ENCODE measurements at places on chromosomes 7 and 10. TPM values are rescaled to one million over a fixed set of nuclear protein-coding genes. Genes with fewer than 3 reads are reported as not detected.

INHBA gene
- total RNA-seq: 0.09 TPM

KCND2 gene
- total RNA-seq: not detected

OR2A25 gene
- not detected for total RNA-seq

FBXL13 gene
- 1.4 TPM for total RNA-seq

NPY4R2 gene
- total RNA-seq: not detected

ATG9B gene
- 25.5 TPM for total RNA-seq

RNF133 gene
- total RNA-seq: not detected

ACTL6B gene
- total RNA-seq: not detected

HYAL4 gene
- not detected for total RNA-seq

GFRA1 gene
- total RNA-seq: 0.03 TPM

SPAM1 gene
- total RNA-seq: not detected

- peak; percentile 18 for DNase-seq
Measured at GRCh38 chr7:44431091-44431608, 59.3 kb downstream of the NUDCD3 start.

DNA sequence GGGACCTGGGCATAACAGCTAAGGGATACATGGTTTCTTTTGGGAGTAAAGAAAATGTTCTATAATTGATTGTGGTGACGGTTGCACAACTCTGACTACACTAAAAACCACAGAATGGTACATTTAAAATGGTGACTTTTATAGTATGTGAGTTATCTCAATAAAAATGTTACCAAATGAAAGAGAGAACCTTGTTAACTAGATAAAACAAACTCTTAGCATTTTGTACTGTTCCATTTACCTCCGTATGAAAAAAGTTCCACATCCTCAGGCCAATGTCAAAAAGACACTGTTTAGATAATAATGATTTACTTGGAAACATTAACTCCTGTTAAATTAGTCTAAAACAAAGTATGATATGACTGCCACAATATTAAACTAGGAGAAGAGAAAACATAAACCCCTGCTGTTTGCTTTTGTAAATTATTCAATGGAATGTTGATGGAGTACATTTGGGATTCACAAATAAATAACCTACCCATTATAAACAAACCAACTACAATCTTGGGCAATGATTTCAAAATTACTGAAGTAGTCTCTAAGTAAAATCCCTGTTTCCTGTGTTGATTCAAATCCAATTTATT lies 60.7 kb downstream of the SMURF1 start:
- DNase-seq: no peak

GRCh38 chr7:30511973-30512662 lies 7.5 kb upstream of the GGCT start:
- no peak for DNase-seq

DNA sequence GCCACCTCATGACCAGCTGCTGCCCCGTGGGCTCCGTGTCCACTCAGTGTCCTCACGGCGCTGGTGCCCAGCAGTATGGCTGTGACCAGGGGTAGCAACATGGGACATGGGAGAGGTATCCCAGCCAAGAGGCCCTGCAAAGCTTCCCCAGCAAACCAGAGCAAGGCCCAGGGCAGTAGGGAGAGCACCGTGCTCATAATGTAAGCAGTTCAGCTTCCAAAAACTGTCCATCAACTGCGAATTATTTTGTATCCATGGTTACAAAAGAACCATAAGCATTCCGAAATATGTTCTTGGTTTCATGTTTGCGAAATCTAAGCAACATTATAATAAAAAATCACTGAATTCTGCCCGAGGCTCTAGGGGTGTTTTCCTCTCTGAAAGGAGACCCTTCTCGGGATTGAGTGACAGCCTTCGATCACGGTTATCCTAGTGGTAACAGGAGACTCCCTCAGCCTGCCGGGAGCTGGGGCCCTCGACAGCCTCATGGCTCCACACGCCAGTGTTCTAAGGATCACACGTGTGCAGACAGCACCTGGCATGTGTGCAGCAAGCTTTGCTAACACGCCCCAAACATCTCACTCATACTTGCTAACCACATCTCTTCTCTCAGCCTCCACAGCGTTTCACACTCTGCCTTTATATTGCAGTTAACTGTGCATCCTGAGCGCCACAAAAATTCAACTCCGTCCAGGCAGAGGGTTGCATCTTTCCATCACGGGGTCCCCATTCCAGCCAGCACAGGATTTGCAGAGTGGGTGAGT lies 117.6 kb downstream of the DIP2C start:
- DNase-seq: no peak

- no peak for DNase-seq
Measured at GRCh38 chr7:100109521-100110163, 8.2 kb downstream of the AP4M1 start.

DNA sequence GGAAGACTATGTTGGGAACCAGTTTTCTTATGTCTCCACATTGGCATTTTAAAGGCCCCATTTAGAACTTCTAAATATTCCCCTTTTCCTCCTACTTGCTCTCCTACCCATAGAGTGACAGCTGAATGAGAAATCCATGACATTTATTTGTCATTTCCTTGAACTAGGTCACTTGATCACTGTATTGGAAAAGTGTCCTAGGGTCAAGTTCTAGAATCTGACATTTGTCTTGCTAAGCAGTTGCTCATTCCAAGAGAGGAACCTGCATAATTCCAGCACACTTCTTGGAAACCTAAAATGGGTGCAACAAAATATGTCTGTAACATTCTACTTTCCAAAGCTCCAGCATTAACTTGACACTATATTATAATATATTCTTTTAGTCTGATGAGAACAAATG lies 3.6 kb upstream of the DPY19L1 start:
- no peak for DNase-seq

DNA sequence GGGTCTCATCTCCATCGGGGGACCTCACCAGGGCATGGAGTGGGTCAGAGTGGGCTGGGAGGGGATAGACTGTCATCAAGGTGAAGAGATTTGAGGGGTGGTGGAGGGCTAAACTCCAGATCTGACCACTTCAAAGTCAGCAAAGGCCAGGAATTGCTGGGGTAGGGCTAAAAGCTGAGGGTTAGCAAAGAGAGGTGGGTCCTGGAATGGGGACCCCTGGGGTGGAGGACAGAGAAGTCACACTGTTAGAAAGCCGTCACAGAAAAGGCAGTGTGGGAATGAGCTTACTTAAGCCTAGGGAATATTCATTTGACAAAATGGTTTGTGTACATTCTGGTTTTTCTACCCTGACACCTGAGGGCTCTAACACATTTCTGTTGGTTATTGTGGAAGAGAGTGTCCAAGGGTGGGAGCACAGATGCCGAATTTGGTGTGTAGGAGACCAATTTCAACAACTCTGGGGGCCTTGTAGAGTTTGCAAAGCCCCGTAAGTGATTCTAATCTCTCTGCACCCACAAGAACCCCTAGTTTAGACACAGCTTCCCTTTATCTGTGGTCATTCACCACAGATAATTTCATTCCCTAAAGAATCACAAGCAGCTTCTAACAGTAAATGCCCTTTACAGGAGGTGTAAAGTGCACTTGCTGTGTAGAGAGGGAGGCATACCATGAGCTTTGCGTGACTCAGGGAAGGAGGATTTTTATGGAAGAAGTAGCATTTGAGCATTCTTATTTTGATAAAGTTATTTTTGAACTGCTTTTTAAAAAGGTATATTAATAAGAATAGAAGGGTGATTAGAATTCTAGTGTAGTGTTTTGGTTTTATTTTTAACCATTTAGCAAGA lies 6.4 kb downstream of the FBH1 start:
- DNase-seq: no peak

DNA sequence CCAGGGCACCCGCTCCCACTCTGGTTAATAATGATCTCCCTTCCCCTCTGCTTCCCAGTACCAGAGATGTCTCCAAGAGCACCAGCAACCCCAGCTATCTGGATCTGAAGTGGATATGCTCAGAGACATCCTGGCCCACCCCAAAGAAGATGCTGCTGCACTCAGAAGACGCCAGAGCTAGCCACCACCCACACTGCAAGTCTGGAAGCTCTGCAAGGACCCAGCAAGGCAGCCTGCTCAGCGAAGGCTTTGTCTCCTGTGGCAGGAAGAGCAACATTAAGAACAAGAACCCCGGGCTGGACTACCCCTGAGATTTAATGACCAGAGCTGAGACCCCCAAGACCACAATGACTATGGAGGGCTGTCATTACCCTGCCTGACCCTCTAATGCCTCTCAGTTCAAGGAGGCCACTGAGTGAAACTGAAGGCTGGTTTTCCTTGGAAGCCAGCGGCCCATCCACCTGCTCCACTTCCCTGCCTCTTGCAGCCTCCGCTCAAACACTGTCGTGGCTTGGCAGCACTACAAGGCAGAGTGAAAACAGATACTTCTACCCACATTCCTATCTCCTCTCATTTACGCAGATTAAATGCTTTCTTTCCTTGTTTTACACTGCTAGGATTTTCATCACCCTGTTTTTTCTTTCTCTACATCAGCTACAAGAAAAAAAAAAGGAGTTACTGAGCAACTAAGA lies 202.2 kb downstream of the SNX10 start:
- no peak for DNase-seq

DNA sequence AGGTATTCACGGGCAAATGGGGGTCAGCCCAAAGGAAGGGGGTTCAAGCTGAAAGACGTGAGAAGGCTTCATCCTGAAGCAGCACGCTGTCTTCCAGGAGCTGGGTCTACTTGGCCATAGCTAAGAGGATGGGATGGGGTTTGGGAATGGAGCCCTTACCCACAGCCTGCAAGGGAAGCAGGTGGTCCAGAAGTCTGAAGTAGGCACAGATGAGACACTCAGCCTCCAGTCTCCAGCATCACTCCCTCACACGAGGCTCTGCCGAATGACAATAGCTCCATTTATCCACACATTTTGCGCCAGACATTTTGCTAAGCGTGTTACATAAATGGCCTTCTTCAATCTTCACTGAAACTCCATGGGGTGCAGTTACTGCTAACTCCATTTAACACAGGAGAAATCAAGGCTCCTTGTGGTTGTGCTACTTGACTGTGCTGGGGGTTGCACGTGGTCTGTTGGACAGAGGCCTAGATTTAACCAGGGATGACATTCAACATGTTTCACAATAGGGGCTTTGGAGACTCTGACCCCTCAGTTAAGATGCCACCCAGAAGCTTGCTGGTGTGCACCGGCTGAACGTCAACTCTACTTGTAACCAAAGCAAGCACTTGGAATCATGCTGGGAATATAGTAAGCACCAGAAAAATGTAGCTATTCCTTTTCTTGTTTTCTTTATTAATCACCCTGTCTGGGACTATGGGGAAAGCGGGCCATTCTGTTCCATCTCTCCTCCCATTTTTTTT lies 85.3 kb downstream of the FAM241B start:
- DNase-seq: no peak

DNA sequence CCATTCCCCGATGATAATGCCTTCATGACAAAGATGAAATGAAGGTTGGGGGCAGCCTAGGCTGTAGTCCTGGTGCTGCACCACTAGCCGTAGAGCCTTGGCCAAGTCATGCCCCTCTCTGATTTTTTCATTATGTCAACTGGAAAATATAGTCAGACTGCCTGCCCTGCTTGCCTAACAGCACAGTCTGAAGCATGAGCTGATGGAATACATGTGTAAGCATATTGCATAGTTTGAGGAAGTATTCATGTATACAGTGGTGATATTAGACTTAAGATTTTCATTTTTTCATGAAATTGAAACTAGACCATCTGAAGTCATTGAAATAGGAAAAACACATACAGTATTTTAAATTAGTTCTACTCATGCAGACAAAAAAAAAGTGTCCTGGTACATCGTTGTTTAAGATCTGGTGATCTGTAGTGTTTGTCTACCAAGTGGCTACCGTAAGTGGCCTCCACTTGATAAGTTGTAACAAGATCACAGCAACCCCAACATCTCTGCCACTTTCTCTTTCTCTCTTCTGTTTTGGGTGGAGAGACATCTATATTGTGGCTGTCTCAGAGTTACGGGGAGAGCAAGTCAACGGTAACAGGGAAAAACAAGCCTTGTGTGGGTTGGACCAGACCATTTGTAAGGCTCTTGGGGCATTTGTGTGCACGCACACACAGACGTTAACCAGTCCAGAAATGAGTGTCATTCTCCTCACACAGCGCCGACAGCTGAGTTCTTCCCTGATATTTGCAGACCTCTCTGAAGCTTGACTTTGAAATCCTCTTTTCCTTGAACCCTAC lies 716.6 kb upstream of the GALNT17 start:
- DNase-seq: no peak

GRCh38 chr10:104308439-104308903 lies 29.8 kb downstream of the ITPRIP start:
- no peak for DNase-seq

GRCh38 chr7:134854816-134855215 lies 75.4 kb downstream of the CALD1 start:
- DNase-seq: no peak

GRCh38 chr10:111871458-111871857 lies 312.1 kb downstream of the GPAM start:
- no peak for DNase-seq

- DNase-seq: no peak
Measured at GRCh38 chr7:112481833-112482670, 1.3 kb downstream of the LSMEM1 start.

DNA sequence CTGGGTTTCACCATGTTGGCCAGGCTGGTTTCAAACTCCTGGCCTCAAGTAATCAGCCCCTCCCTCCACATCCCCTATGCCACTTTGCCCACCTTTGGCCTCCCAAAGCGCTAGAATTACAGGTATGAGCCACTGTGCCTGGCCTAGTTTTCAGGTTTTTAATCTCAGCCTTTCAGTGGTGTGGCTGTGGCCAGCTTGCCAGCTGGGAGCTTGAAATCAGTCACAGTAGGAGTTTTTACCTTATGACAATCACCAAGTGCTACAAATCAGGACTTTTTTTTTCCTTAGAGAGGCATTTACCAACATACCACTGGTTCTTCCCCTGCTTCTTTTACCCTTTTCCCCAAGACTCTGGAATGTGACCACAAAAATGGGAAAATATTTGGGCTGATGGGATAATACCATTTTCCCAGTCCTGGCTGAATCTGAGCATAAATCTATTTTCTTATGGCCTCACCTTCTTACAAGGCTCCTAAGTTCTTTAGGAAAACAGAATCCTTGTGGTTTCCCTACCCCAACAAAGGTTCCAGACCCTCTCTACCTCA lies 6.2 kb downstream of the STEAP4 start:
- no peak for DNase-seq

GRCh38 chr7:142567201-142568075 lies 181.8 kb upstream of the PRSS1 start:
- no peak for DNase-seq

GRCh38 chr7:154627646-154628290 lies 375.2 kb downstream of the PAXIP1 start:
- DNase-seq: no peak

DNA sequence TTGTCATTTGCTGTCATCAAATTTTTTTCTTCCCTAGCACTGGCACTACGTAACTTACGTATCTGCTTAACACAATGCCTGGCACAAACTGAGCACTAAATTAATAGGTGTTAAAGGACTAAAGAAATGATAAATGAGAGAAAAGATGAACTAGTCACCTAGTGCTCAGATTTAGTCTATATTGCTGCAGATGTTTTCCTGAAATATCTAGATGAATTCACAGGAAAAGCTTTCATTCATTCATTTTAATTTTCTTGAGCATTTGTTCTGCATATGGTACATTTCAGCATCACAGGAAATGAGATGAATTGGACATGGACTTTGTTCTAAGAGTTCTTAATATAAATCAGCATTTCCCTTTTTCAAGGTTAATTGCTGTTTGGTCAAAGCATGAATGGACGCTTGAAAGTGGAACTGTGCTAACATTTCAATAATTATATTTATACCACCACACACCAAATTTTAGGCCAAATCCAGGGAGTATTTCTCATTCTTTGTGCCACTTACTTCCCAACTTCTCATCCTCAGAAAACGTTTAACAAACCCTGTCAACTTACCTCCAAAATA lies 163.2 kb upstream of the MDFIC start:
- DNase-seq: no peak

GRCh38 chr7:89028319-89028718 lies 232.8 kb upstream of the TEX47 start:
- DNase-seq: no peak
